Hematopoietic multipotent progenitor cell treated with erythropoietin and hydrocortisone succinate and interleukin-3 and kit ligand, for 4 days (in vitro differentiated cells): ENCODE measurements at places on chromosomes 7 and 10.

- peak; percentile 35 for DNase-seq
Observed at GRCh38 chr7:28176174-28176573, 4.4 kb downstream of the JAZF1 start.

GRCh38 chr7:19051767-19052375, 65.6 kb downstream of the TWIST1 start:
- DNase-seq, result peak; percentile 68

DNA sequence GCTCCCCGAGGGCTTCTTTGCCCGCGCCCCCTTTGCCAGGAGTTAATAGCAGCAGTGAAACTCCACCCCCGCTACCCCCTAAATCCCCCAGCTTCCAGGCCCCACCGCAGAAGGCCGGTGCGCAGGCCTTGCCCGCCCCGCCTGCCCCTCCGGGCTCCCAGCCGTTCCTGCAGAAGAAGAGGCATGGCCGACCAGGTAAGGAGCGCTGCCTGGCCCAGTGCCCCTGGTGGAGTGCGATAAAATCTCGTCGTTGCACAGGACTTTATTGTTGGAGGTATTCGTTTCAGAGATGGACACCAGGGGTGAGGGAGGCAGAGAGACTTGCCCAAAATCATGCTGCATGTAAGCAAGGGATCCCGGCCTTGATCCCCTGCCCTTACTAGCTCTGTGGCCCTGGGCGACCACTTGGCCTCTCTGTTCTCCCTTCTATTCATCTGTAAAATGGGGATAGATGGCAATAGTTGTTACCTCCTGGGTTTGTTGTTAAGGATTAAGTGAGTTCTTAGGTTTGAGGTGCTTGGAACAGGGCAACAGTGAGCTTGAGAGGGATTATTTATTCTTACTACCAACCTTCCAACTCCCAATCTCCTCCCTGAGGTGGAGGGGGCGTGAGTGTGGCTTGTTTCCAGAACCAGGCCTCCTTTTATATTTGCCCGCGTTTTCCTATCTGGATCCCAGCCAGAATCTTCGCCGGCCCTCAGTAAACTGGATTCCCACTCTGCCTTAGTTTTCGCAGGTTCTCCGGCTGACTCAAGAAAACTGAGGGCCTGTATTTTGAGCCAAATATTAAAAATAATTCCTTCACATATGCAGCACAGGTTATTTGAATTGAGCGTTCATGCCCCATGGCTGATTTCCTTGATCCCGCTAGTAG, 78.3 kb downstream of the WIPF3 start:
- no peak for DNase-seq

DNA sequence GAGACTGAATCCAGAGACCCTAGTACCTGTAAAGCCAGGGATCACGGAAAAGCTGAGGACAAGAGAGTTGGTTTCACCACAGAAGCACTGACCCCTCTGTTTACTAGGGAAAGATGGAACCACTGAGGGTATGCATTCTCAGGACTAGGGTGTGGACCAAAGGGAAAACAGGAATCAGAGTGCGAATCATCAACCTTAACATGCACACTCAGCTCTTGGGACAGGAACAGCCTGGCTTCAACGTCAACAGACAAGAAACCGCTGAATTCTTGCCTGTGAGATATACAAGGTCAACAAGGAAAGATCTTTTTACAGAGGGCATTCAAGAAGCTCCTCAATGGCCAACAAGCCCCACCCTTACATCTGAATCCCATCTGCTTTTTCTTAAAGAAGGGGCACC, 14.9 kb downstream of the TNRC18 start:
- no peak for DNase-seq

DNA sequence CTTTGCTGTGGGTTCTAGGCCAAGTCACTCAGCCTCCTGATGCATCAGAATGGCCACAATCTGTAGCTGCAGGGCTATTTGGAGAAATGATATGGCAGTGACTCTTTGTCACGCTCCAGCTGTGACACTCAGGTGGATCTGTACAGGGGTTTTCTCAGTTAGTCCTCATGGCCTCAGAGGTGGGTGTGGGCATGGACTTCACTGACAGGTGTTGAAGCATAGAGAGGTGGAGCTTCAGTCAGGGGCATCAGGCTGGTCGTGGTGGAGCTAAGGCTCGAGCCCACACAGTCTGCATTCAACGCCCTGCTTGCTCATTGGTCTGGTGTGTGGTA, 21.2 kb downstream of the PALD1 start:
- no peak for DNase-seq
